Activated T-cell treated with anti-CD3 and anti-CD28 coated beads, Interleukin-2, amount 50 U/mL, for 24 hours (primary cell): ENCODE measurements at places on chromosomes 11 and 22.

DNA sequence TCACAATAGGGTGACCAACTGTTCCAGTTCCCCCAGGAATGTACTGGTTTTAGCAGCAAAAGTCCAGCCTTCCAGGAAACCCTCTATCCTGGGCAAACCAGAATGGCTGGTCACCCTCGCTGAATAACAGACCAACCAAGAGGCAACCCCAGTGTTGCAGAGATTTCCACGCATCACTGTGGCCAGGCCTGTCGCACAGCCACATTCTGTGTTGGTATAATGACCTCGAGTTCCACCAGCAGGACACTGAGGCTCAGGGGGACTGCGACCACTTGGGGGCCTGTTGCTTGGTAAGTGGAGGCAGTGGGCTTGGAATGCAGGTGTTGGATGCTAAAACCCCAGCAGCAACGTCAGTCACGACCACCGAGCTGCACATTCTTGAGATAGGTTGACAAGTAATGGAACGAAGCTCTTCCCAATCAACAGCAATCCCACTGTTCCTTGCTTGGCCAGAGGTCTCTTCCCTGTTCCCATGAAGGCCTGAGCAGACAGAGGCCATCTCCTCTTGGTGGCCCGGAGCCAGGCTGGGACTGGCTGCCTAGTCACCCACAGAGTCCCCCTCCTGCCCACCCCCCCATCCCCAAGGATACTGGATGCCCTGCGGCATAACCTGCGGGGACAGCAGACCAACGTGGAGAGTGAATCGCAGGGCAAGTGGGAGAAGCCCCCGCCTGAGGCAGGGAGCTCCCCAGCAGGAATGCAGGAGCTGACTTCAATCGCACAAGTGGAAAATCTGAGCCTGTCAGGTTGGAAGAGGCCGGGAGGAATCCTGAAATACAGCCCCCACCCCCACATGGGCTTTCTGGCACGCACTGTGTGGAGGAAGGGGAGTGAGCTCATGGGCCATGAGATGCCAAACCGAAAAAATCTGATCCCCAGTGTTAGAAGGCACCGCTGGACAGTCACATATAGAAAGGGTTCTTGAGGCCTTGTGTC, 43.4 kb upstream of the MN1 start:
- no peak for DNase-seq

GRCh38 chr11:87425943-87426342, 388.2 kb downstream of the TMEM135 start:
- DNase-seq, result no peak

- DNase-seq, result peak; percentile 56
Measured at GRCh38 chr22:40728731-40729189, 49.5 kb downstream of the MCHR1 start.

- no peak for DNase-seq
Measured at GRCh38 chr11:46413760-46414465, 22.3 kb upstream of the CHRM4 start.

DNA sequence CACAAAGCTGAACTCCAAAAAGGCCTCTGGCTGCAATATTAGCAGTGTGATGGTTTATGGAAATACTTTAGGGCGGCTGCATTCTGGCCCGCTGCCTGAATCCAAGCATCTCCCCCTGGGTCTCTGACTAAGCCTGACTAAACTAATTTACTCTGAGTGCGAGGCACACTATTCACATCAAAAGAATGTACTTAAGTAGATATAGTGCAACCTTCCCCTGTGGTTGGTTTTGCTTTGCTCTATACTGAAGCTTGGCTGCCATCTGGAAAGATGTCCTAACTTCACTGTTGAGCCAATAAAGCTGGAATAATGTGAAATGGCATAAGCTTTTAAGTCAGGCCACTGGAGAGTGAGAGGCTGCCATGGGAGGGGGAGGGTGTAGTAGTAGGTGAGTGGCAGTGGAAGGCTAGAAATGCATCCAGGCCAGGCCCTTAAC, 321.6 kb downstream of the AASDHPPT start:
- no peak for DNase-seq

GRCh38 chr22:44672632-44673031, 29.4 kb upstream of the PRR5 start:
- DNase-seq, result no peak

- no peak for DNase-seq
Measured at GRCh38 chr11:36060926-36061325, 117.1 kb downstream of the LDLRAD3 start.

DNA sequence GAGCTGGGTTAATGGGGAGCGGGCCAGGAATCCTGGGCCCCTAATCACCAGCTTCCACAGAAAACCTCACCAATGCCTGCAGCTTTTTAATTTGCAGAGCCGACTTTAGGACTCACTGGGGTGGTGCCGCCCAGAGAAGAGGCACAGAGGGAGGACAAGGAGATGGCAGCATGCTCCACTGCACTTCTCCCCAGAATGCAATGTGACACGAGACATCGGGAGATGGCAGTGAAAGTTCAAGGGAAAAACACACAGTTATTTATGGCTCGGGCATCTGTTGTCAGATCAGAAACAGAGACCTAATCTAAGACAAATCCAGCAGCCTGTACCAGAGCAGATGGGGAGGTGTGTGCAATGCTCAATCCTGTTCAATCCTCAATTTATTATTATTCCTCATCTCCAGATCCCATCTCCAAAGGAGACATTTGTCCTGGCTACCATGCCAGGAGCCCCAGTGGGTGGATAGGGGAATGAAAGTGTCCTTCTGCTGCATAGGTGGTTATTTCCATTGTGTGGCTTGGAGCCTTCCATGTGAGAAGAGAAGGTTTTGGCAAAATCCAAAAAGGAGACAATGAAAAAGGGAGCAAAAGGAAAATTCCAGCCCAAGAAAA, 250.0 kb downstream of the NXPE2 start:
- no peak for DNase-seq

GRCh38 chr22:32469799-32470212, 4.8 kb upstream of the FBXO7 start:
- no peak for DNase-seq

GRCh38 chr11:15229069-15229468, 114.3 kb downstream of the INSC start:
- no peak for DNase-seq

- DNase-seq, result no peak
Measured at GRCh38 chr22:37880668-37881440, 25.2 kb upstream of the MICALL1 start.
